ENCODE measurements at places on chromosomes 16 and 17.

GRCh38 chr17:41334385-41335305 is 16.0 kb downstream of the KRT33A start:
- no peak for DNase-seq

DNA sequence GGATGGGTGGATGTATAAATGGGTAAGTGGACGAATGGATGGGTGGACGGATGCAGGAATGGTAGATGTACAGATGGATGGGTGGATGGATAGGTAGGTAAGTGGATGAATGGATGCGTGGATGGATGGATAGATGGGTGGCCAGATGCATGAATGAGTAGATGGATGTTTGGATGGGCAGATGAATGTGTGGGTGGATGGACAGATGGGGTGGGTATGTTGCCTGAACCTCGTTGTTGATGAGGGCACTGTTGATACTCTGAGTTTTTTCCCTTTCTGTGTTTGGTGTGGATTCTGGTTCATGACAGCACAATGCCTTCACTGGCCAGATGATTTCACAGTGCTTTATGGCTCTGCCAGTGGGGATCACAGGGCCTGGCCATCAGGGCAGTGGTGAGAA is 208.3 kb downstream of the NPIPB11 start:
- no peak for DNase-seq

DNA sequence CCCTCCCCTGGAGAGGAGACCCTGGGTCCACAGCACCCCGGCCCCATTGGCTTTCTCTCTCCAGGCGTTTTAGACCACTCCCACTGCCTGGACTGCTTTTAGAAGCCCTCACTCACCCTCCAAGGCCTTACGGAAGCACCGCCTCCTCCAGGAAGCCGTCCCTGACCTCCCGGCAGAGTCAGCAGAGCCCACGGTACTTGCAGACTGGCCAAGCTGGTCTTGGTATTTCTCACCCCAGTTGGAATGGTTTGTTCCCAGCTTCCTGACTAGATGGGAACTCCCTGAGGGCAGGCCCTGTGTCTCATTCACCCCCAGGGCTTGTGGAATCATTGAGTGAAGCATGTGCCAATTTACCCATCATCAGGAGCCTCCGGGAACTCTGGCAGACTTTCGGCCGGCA is 9.2 kb downstream of the SCGB1C2 start:
- no peak for DNase-seq

DNA sequence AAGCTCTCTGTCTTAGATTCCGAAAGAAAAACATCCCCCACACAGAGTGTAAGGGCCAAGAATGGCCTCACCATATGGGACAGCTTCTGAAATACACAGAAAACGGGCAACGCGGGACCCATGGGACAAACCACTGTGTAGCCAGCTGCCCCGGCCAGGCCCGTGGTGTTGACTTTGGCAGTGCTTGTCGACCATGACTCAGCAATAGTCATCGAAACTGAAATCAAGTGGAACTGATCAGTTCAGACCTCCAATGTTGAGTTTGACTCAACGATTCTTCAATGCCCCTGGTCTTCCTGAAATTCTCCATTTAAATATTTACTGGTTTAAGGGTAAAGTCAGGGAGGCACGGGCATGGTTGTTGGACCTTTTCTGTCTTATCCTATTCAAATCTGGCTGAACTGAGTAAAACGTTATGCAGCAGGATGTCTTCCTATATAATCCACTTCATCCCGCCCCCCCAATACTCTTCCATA is 27.5 kb downstream of the ZFHX3 start:
- DNase-seq = no peak

- no peak for DNase-seq
Measured at GRCh38 chr17:66923886-66924285, 40.6 kb upstream of the CACNG4 start.

DNA sequence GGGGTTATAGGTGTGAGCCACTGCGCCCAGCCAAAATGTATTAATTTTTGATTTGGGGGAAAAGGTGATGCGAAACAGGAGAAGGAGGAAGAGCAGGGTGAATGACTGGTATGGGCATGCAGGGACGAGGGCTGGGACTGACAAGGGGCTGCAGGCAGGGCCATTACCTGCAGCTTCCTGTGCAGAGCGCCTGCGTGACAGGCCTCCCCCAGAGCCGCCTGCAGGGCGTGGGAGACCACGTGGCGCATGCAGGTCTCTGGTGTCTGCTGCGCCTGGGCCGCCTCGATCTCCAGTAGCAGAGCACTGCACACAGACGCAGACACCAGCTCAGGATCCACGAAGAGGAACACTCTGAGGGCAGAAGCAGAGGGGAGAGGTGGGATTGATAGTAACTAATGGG is 32.4 kb downstream of the PIK3R6 start:
- DNase-seq = no peak

GRCh38 chr17:45306623-45307022 is 10.2 kb downstream of the MAP3K14 start:
- DNase-seq = no peak

DNA sequence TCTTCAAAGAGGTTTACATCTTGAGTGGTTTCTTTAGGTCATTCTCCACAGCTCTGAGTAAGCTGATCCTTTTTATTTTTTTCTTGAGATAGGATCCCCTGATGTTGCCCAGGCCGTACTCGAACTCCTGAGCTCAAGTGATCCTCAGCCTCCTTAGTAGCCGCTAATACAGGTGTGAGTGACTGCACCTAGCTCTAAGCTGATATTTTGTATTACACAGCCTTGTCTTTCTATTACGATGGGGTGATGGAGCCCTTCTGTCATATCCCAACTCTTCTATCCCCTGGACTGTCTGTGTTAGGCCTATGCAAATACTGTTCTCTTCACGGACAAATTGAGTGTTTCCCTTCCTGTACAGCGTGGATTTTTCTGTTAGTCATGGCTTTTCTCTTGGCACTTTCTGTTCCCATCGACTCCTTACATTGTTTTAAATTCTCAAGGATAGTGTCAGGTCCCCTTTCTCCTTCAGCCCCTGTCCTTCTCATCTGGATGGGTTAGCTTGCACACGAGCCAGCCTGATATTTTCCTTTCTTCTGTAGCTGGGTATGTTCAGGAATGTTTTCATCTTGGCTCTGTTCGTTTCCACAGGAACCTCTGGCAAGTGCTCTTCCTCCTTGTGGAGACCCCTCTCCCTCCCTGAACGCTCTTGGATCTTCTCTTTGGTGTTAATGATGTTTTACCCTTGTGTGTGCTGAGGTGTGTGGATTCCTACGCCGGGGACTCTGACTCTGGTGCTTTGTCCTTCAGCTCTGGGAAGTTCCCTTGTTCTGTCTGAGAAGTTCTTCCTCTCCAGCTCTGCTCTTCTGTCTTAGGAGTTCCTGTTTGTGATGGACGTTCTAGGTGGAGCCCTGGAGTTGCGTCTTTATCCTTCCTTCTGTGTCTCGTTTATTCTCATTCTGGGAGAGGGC is 2.3 kb downstream of the BANP start:
- no peak for DNase-seq

- no peak for DNase-seq
Measured at GRCh38 chr17:38563362-38564253, 42.1 kb downstream of the SRCIN1 start.
